ENCODE measurements at places on chromosomes 3 and 15. TPM values are rescaled to one million over a fixed set of nuclear protein-coding genes. Genes with fewer than 3 reads are reported as not detected.

SI gene
- not detected for total RNA-seq

OXSM gene
- total RNA-seq, result 6.7 TPM

IL5RA gene
- not detected for total RNA-seq

GNB5 gene
- 15.0 TPM for total RNA-seq

GPR171 gene
- not detected for total RNA-seq

GNAT1 gene
- not detected for total RNA-seq

CLDN1 gene
- total RNA-seq, result 0.59 TPM

PPARG gene
- 41.9 TPM for total RNA-seq
